ENCODE measurements at places on chromosomes 7 and 10.
A peak's percentile ranks its signal among the peaks of the same experiment; 100 is the strongest.

- DNase-seq = no peak
Measured at GRCh38 chr10:98299341-98299740, 31.3 kb upstream of the LOXL4 start.

DNA sequence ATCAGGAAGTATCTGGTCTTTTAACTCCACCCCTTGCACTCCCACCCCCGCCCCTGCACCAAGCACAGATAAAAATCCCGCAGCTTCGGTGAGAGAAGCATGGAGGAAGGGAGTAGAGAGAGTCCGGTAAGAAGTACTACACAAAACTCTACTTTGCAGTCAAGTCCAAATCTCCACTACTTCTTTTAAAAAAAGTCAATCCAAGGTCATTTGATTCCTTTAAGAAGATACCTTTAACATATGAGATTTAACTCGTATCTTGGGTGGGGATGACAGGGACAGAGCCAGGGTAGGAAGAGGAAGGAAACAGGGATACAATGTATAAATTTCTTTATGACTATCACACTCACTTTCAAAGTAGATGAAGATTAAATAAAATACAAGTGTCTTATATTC, 132.1 kb downstream of the NRBF2 start:
- peak; percentile 67 for DNase-seq

GRCh38 chr7:156793334-156793733, 99.6 kb downstream of the LMBR1 start:
- no peak for DNase-seq

DNA sequence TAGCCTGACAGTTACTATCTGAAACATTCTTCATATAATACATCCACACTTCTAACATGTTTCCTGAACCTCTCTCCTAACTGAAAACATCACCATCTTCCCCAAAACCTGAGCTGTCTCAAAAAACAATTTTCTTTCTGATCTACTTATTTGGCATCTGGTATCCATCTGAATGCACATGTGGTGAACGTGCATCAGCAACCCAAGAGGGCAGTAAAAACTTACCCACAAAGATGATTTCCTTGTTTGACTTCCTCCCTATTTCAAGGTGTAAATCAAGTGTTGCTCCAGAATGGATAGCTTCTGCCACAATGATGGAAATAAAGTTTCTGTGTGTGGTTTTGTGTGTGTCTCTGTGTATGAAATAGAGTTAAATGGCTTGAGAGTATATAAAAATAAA, 500.4 kb downstream of the MAGI2 start:
- no peak for DNase-seq

DNA sequence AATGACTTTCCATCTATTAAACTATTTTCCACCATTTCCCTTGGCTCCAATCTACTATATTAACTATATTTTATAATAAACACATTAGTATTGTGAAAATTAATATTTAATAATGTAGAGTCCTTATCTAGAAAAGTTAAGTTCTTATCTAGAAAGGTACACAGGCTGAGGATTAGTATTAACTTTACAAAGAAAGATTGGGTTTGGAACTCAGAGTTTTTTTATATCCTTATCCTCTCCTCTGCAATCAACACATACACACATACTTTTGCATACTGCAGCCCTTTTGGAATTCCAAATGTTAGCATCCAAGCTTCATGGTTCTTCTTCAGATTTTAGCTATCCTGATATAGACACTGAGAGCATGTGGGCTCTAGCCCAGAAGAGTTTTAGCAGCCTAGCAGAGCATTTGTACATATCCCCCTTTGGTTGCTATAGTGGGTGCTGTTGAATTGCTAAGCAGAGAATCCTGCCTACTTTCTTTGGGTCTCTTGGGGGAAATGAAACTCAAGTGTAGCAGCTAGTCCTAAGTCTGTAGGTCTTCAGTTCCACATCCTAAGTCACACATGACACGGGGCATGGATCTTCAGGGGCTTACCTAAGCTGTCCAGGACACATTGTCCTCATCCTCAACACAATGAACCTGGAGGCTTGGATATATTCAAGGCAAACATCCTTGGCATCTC, 874.6 kb downstream of the LRMDA start:
- peak; percentile 72 for DNase-seq

DNA sequence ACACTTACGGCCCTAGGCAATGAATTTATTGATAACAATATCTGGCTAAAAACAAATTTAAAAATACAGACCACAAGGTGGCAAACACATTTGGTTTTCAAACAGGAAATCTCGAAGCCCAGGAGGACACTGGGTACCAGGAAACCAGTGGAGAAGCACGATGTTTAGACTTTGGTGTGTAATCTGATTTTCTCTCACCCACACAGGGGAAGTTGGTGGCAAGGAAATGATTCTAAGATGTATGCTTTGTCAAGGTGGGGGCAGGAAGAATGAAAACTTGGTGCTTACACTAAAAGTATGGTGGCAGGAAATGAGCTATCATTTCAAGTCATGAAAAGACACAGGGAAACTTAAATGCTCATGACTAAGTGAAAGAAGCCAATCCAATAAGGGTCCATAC, 113.2 kb upstream of the ANKRD1 start:
- DNase-seq = no peak

GRCh38 chr10:121694327-121694965, 96.2 kb upstream of the FGFR2 start:
- DNase-seq = no peak

DNA sequence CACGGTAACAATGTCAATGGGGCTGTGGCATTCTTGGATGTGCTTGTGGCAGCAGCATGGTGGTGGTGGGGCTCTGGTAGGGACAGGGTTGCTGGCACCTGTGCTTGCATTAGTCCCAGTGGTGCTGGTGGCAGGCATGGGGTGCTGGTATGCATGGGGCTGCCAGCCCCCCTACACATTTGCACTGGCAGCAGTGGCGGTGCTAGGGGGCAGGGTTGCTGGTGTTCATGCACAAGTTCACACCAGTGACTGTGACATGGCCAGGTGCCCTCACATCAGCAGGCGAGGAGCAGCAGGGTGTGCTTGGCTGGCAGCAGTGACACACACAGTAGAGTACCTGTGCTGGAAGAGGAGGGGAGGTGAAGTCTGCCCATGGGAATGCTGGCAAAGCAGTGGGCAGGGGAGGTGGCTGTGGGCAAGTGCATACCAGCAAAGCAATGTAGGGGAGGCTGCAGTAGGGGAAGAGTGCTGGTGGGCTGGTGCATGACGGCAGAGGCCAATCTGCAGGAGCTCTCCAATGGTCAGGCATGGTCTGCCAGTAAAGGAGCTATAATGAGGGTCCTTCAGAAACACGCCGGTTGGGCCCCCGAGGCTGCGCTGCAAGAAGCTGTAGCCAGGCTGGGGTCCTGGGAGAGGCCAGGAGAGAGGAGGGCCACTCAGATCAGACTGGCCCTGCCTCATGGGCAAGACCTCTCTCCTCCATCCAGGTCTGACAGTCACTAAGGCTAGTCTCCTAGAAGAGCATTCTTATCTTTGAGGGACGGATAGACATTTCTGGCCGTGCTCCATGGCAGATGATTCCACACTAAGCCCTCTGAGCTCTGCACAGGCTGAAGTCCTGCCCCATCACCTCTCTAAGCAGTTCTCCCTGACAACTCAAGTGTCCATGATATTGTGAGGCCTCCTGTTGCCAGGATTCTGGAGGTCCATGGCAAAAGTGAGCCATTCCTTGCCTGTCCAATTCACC, 406.4 kb downstream of the SEMA3D start:
- no peak for DNase-seq

DNA sequence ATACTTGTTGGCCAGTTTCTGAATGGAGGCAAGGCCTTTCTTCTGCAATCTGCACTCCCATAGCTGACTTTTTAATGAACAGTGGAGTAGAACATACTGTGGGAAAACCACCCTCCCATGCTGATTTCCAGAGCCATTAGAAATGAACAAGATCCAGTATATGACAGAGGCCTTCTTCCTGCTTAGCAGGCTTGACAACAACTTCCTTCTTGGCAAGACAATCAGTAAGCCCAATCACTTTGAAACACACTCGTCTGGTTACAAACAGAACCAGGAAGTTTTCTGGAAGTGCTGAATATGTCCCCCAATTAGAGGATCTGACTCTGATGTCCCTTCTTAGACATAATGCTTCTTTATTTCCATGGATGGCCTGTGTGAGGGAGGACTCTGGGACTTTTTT, 103.4 kb downstream of the SAMD9 start:
- DNase-seq = no peak

- no peak for DNase-seq
Measured at GRCh38 chr7:5344342-5344741, 61.6 kb downstream of the SLC29A4 start.

DNA sequence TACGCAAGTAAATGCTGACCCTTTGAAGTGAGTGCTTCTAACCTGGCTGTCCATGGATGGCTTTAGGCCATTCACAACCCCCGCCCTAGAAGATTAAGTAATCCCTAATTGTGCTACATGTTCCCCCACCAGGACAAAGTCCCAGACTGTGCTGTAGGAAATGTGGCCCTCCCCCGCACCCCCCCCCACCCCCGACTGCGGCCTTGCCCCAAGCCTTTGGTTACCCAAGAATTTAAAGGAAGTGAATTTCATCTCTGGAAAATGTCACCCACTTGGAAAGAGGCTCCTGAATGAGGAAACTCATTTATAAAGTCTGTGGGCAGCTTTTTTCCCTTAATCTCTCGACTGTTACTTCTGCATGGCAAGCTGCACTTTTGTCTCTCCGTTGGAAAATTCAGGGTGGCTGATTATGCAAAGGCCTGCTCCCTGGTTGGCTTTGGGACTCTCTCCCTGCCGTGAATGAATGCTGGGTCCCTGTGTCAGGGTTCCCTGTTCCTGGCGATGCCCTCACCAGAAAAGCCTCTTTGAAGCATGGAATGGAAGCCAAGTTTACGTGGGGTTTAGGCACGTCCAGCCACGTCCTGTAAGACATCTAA, 31.4 kb upstream of the AQP1 start:
- peak; percentile 63 for DNase-seq

GRCh38 chr10:87865241-87865881, 1.9 kb downstream of the PTEN start:
- DNase-seq = no peak

DNA sequence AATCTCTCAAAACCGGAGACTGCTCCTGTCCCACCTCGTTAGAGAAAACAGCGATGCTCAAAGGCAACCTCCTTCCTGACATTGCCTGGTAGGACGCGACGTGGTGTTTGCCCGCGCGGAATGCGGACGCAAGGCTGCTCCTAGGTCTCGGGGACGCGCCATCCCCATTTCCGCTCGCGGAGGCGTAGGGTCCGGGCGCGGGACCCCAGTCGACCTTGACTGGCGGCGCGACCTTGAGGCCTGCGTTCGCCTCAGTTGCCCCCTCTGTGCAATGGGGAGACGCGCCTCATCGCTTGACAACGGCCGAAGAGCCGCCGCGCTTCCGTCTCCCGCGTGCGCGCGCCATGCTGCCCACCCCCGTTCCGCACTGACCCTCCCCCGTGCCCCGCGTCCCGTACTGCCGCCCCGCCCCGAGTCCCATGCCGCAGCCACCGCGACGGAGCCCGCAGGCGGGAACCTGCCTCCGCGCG, 412 bp upstream of the PPIA start:
- DNase-seq = no peak

GRCh38 chr10:18607503-18608378, 43.6 kb downstream of the NSUN6 start:
- no peak for DNase-seq

DNA sequence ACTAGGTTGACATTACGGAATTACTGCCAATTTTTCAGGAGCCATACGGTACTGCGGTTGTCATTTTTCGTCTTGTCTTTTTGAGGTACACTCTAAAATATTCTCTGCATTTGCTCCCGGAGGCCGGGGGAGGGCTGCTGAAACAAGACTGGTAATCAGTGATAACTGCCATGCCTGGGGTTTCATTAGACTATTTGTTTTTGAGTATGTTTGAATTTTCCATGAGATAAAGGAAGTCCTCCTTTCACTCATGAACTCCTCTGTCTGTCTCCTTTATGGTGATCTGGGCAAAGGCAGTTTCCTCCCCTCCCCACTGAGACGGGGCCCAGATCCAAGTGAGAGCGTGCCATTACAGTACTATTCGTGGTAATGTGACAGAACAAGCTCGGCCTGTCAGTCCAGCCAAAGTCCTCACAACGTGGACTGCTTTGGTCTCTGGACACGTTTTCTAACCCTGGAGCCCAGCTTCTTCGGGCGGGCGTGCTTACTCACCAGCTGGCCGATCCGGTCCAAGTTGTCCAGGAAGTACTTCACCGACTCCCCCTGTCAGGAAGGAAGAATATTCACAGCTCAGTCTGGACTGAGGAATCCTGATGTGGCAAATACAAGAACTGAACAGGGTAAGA, 45.1 kb downstream of the AMZ1 start:
- DNase-seq = peak; percentile 28

- DNase-seq = no peak
Measured at GRCh38 chr10:7209458-7209857, 201.4 kb downstream of the SFMBT2 start.

DNA sequence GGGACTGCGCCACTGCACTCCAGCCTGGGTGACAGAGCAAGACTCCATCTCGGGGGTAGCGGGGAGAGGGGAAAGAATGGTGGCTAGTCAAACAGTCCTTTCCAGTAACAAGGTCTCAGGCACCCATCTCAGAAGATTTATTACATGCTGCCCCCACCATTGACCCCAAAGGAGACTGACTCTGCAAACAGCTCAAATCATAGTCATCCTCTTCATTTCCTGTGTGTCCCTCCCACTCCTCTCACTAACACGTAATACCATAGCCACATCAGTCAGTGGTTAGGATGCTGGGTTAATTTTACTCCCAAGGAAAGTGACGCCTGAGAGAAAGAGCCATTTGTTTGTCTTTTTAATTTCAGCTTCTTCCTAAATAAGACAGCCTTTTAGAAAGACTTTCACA, 56.6 kb upstream of the BET1 start:
- DNase-seq = no peak

DNA sequence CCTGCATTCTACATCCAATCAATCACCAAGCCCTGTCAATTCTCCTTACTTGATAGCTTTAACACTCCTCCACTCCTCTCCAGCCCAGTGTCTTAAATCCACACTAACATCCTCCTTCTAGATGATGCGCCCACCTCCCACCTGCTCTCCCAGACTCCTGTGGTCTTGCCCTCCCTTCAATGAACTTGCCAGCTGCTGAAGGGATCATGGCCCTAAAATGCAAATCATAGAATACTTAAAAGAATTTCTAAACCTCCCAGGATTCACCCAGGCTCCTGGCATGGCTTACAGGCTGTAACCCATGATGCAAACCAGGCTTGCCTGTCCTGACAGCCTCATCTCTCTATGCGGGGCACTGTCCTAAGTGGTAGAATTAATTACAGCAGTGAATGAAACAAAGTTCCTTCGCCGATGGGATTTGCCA, 43.6 kb downstream of the SYPL1 start:
- DNase-seq = no peak
